ENCODE measurements at places on chromosomes 2 and 18. TPM values are rescaled to one million over a fixed set of nuclear protein-coding genes. Genes with fewer than 3 reads are reported as not detected.

GRCh38 chr2:67716895-67717396 is 319.8 kb downstream of the ETAA1 start:
- DNase-seq: no peak

- DNase-seq: no peak
These were observed 1626.2 kb downstream of the LRP1B start for GRCh38 chr2:140504601-140505000.

GRCh38 chr2:75311993-75312392 is 112.7 kb upstream of the TACR1 start:
- DNase-seq: peak; percentile 28

DNA sequence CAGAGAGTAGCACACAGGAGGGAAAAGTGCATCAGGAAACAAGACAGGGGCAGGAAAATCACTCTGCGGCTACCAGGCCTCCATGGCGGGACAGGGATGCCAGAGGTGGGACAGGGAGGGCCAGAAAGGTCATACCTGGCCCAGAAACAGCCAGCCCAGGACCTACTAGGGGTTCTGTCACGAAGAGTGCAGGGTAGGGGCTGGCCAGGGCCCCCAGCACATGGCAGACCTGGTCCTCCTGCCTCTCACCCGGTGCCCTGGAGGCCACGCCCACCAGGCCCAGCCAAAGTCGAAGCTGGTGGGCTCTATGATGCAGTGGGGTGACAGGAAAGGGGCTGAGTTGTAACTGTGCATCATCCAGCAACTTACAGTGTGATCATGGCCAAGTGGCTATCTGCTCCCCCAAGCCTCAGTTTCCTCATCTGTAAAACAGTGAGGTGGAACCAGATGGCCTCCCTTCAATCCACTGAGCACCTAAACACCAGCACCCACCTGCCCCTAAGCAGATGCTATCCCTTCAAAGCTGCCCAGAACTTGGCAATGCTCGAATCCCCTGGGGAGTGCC is 10.6 kb downstream of the CYP26B1 start:
- DNase-seq: no peak

HTR2B gene
- total RNA-seq: 1.1 TPM

DNA sequence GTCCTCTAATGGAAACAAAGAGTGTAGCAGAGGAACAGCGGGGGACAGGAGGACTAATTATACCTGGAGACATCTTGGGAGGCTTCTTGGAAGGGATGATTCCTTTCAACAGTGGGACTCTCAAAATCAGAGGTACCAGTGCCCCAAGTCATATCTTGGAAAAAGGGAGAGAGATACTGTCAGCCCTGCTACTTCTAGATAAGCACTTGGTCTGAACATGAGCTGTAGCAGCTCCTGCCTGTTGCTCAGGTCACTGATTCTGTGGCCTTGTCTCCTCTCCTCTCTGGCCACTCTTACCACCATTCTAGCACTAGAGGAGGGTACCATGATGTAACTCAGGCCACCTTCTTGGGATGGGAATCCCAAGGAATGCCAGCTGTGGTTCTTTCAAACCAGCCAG is 54.5 kb downstream of the MFSD6 start:
- DNase-seq: no peak

DNA sequence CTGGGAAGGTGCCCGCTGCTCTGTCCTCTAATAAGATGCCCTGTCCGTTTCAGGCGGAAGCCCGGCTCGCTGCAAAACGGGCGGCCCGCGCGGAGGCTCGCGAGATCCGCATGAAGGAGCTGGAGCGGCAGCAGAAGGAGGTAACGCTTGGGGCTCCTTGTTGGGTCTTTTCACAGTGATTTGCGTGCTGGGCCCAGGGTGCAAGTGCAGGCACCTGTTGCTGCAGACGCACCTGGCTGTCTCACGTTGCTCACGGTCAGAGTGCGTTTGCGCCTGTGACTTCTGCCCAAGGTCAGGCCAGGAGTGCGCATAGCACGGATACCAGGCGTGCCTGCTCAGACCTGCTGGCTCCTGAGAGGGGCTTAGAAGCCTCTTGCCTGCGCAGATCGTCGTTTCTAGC is 81.1 kb downstream of the LRRFIP1 start:
- DNase-seq: no peak

DNA sequence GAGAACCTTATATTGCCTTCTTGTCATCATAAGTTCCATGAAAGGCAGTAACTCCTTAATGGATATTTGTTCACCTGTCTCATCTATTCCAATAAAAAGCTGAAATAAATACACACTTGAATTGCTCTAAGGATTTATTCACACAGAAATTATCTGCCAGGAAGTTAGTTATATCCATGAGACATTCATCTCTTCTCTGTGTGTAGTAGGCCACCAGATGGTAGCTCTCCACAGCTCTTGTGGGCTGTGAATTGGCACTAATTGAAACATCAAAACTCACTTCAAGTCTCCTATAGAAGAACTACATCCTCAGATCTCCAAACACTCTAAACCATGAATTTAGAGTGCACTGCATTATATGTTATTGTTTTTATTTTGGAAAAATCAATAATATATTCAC is 189.6 kb downstream of the DSC3 start:
- DNase-seq: no peak

GRCh38 chr18:77043541-77044280 is 88.9 kb downstream of the MBP start:
- no peak for DNase-seq

DNA sequence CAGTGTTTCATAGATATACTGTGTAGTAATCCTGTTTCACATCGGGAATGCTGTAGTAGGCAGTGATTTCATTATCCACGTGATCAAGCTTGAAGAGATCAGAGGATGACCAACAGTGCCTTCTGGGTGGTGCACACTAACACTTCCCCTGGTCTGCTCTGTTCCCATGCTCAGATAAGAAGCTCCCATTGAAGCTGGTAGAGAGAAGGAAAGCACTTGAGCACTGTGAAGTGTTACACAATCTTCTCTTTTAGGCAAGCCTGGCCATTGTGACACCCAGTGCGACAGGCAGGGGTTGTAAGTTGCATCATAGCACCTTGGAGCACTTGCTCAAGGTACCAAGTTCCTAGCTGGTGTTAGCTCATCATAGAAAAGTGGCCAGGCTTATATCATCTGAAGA is 30.6 kb upstream of the GPD2 start:
- DNase-seq: no peak
